A549 treated with ZK216348 at 1 μM for 4 hours (cell line): ENCODE measurements at places on chromosomes 5 and 9. TPM values are rescaled to one million over a fixed set of nuclear protein-coding genes. Genes with fewer than 3 reads are reported as not detected.

Gene KCNN2
- total RNA-seq, result 0.06 to 0.19 TPM in 2 of 5 replicates, not detected in the others

Gene CTXN3
- not detected in 5 replicates for total RNA-seq

Gene MYORG
- total RNA-seq, result 3.5 to 6.2 TPM (median 5.2 TPM) in 5 replicates

Gene ANKRD31
- total RNA-seq, result 0.05 to 0.08 TPM (median 0.06 TPM) in 5 replicates

Gene CEMIP2
- total RNA-seq, result 66.6 to 93.2 TPM (median 77.9 TPM) in 5 replicates

Gene HARS2
- total RNA-seq, result 37.0 to 41.3 TPM (median 39.9 TPM) in 5 replicates

Gene KIF4B
- total RNA-seq, result not detected in 5 replicates

Gene OTP
- 0.07 to 0.16 TPM (median 0.11 TPM) in 5 replicates for total RNA-seq

Gene GARIN3
- total RNA-seq, result not detected in 5 replicates

Gene PCDHGA11
- total RNA-seq, result 0.05 to 0.07 TPM in 2 of 5 replicates, not detected in the others
